ENCODE measurements at places on chromosomes 3 and 15.

DNA sequence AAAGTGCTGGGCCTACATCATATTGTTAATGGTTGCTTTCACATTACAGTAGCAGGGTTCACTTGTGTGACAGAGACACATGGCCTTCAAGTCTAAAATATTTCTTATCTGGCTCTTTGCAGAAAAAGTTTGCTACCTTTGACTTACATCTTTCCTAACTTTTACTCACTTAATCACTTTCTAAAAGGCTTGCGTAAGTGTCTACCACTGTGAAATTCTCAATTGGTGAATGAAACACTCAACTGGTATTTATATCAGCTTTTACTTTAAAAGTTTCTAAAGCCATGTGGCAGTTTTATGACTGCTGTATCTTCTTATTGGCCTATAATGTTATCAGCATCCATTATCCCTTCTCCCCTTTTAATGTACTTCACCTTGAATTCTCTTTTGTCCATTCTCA lies 554.5 kb downstream of the ZIC1 start:
- no peak for DNase-seq

DNA sequence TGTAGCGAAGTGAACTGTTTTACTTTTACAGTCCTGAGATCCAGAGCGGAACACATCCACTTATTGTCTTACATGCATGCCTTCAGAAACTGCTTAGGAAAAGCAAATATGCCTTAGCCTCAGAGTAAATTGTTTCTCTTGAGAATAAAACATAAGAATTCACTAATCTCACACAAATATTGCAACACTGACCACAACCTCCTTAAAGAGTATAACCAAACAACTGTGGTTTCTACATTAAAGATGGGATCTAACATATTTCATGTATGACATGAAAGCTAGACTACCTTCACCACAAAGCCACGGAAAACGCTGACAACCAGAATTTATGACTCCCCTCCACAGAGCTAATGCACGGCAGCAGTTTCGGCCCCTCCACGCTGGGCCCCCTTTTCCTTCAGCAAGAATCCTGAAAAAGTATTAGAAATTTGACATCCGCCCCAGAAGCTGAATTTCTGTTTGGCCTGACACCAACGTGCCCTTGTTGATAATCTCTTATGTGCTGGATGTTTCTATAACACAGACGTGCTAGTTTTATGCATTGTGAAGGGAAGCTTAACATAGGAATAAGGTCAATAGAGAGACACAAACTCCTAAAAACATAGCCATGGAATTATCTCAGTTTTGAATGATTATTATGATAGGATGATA lies 84.6 kb downstream of the GREM1 start:
- no peak for DNase-seq

GRCh38 chr15:60396100-60396499 lies 1.7 kb downstream of the ANXA2 start:
- DNase-seq = no peak

DNA sequence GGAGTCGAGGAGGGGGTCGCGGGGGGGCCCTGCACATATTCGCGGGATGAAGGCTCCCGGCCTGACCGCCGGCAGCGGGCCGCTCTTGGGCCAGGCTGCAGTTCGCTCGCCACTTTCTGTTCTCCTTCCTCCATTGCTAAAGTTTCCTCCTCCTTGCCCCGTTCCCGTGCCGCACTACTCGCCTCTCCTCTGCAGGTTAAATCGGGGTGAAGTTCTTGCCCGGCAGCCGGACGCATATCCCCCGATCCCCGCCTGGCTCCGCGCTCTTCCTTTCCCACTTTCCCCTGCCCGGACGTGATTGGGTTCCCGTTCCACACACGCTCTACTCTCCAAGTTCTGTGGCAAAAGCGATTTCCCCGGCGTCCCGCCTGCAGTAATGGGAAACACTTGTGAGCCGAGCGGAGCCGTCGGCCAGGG lies 556 bp downstream of the CRYBG3 start:
- no peak for DNase-seq

GRCh38 chr15:72836676-72837330 lies 53.2 kb upstream of the ADPGK start:
- DNase-seq = no peak

DNA sequence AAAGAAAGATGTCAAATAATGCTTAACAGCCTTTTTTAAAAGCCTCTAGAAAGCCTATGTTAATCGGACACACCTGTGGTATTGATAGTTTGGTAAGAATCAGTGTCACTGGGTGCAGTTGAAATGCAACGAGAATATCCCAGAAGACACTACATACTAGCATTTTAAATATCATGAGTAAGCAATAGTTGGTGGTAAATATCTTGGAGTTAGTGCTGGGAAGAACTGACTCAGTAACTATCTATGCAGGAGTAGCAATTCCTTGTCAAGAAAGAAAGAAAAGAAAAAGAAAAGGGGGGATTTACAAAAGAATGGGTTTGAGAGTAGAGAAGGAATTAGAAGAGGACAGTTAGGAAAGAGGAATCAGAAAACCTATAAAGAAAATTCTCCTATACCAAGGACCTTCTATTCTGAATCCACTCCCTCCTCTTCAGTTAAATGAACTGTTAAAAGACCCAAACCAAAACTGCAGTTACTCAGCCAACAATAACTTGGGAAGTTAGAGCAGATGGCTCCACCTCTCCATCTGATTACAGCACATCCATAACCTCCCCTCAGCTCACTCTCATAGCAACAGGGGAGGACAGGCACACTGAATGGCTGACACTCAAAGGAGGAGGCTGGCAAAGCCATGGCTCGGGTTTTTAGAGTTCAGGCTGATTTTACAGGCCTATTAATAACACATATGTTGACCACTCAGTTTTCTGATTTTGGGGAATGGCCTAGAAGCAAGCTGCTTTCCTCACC lies 207.6 kb upstream of the MDFIC2 start:
- no peak for DNase-seq

- no peak for DNase-seq
Observed at GRCh38 chr3:59072681-59073080, 22.9 kb upstream of the CFAP20DC start.

DNA sequence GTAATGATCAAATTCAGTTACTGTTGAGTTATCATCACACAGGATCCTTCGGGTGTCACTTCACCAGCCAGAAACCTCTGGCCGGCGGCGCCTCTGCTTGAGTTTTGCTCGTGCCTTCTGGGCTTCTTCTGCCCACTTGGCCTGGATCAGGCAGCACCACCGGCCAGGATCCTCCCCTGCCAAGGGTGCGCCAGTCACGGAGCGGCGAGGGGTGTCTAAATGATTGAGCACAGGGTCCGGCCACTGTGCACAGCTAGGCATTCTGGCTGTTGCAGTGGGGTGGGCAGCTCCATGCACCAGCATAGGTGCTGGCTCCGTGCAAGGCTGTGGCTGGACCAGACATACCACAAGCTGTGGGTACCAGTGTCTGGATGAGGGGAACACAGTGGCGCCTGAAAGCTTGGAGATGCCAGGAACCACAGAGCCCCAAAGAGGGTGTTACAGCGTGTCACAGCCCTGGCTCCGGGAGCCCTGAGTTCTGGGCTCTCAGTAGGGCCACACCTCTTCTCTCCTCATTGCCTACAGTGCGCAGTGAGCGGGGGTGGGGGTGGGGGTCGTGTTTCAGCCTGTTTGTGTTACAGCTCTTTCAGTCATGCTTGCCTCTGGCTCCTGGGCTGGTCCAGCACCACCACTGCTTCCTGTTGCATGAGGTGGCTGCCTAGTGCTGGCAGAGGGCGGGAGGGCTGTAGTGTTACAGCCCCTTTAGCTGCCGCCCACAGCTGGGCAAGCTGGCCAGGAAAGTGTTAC lies 169.4 kb downstream of the FNDC3B start:
- no peak for DNase-seq

GRCh38 chr3:111301238-111301798 lies 229.7 kb downstream of the NECTIN3 start:
- DNase-seq = no peak

DNA sequence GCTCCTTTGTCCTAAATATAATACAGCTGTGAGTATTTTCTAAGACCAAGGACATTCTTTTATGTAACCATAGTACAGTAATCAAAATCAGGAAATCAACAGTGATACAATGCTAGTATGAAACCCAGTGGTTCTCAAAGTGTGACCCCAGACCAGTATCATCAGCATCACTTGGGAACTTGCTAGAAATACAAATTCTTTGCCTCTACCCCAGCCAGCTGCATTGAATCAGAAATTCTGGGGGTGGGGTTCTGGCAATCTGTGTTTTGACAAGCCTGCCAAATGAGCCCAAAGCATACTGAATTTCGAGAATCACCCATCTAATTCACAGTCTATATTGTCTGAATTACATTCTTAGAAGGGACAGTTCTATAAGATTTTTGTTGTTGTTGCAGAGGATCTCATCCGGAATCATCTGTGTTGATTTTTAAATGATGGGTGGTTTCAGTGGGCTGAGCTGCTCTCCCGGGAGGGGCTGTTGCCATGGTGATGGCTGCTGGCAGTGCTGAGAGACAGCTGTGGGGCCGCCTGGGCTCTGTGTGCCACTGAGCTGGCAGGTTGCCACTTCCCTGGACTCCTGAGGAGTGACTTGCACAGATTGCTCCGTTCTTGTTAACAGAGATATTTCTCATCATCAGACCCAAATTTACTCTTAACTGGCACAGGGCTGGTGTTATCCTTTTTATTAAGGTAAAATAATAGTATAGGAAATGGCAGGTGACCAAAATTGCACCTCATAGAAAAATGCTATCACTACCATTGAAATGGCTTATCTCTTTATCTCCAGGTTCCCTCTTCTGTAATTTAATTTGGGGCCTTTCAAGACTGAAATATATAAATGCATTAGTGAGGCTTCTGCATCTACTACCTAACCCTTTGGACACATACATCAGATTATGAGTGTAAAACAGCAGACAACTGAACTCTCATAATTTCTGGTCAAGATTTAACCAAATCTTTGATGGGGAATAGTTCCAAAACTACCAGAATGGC lies 56.5 kb downstream of the NEK11 start:
- no peak for DNase-seq

DNA sequence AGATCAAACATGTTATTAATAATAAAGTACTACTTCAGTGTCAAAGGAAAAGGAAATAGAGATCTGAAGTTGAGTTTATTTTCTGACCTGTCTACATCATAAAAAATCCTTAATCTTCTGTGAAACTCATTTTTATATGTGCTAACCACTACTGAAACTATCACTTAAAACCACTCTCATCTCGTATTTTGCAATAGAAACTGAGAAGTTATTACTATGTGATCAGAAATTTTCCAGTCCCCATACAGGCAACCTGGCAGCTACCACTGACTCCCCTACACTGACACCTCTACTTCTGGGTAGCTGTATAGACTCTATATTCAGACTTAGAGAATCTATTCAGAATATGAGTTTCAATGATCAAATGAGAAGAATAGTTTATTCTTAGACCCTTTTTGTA lies 8.3 kb downstream of the HDGFL3 start:
- DNase-seq = no peak

DNA sequence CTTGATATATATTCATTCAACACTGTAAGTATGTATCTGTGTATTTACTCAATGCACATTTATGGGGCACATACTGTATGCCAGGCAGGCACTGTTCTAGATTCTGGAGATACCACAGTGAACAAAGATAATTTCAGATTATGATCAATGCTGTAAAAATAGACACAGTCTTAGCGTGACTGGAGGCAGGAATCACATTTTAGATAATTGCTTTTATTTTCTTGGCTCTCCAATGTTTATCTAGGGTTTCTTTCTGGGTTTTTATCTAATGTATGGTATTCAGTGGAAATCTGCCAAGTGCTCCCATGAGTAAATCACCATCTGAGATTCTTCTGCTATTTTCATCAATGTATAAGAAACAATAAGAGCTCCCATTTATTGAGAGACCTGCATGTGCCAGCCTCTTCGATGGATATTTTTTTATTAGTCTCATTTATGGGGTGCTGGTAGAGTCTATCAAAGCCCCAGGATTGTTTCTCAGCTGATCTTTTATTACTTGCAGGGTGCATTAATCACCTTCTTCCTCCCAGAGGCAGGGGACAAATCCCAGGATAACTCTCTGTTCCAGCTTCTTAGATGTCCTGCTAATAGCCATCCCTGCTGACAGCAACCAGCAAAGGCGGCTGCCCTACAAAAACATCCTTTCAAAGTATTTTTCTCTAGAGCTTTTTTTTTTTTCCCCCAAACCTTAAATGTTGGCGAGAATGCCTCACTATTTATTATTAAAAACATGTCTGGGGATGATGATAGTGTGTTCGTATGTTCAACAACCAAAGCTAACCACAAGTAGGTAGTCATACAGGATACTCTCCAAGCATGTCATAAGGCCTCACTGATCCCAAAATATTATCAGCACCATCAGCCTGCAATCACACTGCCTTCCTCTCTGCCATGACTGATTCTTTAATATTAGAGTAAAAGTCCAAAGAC lies 331.0 kb upstream of the RASGRP1 start:
- DNase-seq = no peak

- DNase-seq = no peak
Observed at GRCh38 chr15:74131628-74132413, 1.4 kb downstream of the ISLR2 start.

GRCh38 chr15:24862726-24863521 lies 91.9 kb upstream of the SNRPN start:
- DNase-seq = no peak

- DNase-seq = no peak
Observed at GRCh38 chr15:78565951-78566774, 843 bp downstream of the CHRNA5 start.

GRCh38 chr3:120622870-120623726 lies 27.0 kb downstream of the NDUFB4 start:
- no peak for DNase-seq

DNA sequence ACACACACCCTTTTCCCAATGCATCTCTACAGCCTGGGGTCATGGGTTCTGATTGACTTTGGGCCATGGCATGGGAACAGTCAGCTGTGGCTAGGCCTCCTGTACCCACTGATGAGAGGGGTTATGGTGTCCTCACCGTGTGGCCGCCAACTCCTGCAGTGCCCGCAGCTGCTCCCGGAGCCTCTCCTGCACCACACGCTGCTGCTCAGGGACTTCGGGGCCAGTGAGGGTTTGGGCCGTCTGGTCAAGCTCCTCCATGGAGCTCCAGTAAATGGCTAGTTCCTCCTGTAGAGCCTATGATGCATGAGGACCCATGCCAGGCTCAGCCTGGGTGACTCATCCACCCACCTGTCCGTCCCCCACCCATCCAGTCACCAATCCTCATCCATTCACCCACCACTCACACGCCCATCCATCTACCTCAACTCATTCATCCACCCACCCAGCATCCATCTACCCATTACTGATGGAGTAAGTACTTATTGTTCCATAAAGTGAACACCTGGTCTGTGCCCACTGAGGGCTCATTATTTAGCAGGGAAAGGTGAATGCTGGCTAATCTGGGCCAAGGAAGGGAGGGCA lies 21.6 kb downstream of the SPTBN5 start:
- no peak for DNase-seq

DNA sequence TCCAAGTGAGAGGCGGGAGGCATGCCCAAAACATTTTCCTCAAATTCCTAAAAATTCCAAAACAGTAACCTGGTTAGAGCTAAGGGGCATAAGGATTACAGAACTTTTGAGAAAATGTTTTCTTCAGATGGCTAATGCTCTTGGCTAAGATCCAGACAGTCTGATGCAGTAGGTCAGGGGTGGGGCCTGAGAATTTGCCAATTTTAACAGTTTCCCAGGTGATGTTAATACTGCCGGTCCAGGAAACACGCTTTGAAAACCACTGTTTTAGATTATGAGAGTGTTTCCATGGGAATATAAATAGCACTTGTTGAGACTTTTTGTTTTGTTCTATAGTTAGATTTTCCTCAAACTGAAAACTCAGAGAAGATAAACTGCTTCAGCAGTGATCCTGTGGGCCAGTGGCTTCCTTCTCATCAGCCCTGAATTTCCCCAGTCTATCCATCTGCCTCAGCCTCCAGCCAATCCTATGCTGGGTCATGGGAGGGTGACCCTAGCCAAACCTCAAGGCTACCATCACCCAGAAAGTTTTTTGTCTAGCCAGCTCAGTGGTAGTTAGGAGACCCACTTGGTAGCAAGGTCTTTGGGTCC lies 71.6 kb upstream of the ACP3 start:
- no peak for DNase-seq

GRCh38 chr3:161291191-161291901 lies 70.2 kb downstream of the NMD3 start:
- no peak for DNase-seq

All from GOT3 (cell line).